ENCODE measurements at places on chromosomes 7 and 10.

DNA sequence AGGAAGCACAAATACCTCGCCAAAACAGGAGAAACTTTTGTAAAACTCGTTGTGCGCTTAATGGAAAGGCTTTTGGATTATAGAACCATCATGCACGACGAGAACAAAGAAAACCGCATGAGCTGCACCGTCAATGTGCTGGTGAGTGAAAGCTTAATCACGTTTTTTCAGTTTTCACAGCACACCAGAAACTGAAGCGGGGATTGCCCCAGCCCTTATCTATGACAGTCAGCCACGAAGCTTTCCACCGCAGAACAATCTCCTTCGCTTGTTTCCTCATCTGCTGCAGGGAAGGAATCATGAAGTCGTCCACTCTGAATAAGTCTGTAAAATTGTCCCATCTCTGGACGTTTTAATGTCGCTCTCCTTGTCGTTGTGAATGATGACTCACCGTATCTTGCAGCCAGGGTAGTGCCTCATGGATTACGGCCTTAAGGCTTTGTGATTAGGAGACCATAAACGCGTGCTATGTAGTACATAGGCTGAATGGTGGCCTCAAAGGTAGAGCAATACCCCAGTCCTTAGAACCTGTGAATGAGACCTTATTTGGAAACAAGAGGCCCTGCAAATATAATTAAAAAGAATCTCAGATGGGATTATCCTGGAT is 174.9 kb upstream of the NPS start:
- DNase-seq, result no peak

GRCh38 chr10:72162978-72163377 is 52.8 kb upstream of the ANAPC16 start:
- no peak for DNase-seq

DNA sequence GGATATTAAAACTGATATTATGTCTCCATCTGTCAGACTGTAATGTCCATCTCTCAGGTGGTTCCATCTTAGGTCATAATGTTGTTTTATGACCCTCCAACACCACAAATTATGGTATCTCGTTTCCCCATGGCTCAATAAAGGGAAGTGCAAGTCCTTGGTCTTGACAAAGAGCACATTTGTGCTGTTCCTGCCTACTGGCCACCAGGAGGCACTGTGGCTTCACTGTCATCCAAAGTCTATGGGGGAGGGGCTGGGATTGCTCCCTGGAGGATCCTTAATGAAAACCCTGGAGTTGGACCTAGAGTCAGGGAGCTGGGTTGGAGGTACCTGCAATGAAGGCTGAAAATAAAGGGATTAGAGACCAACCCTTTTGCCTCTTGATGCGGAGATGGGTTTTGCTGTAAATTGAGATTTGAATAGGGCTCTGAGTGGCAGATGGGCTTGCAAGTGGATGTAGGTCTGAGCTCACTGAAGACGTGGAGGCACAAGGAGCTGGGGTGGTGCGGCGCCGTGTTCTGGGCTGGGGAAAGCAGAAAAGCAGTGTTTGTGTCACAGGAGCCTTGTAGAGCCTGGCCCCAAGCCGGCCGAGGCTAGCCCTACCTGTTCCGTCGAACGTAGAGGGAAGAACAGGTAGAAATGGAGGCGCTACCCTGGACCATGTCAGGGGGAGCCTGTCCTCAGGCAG is 180.5 kb upstream of the PRSS58 start:
- peak; percentile 24 for DNase-seq

- no peak for DNase-seq
Observed at GRCh38 chr10:31381766-31382316, 62.8 kb downstream of the ZEB1 start.
